Activated CD8-positive, alpha-beta memory T cell treated with anti-CD3 and anti-CD28 coated beads for 4 hours (primary cell): ENCODE measurements at places on chromosomes 13 and 19.

GRCh38 chr19:49056101-49056901 lies 1.2 kb downstream of the CGB7 start:
- DNase-seq, result no peak

DNA sequence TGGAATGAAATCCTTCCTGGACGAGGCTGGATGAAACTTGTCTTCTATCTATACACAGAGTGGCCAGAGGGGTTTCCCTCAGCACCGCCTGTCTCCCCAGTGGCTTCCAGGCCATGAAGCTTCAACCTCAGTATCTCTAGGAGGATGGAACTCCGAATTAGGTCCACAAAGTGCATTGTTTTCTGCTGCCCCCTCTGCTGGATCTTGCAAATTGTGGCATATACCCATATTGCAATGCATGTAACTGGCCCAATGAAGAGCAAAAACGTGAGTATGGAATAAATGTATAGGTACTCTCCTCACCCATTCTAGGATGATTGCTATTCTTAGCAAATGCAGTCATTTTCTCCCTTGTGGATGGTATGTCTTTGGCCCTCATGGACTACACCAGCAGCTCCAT lies 14.7 kb upstream of the LILRB4 start:
- DNase-seq, result no peak

DNA sequence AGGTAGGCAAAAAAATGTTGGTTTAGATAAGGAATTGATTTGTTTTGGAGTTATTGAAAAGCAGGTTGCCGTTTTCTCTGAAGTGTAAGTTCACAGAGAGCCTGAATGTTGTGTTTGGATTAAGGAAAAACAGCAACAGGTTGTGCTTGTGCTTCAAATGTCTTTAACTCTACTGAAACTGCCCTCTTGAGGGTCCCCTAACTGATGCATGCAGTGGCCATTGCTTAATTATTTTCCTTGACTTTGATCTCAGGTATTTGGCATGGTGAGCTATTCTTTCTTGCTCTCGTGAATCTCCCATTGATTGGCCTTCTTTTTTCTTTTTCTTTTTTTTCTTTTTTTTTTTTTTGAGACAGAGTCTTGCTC lies 3.2 kb downstream of the GARRE1 start:
- DNase-seq, result no peak

DNA sequence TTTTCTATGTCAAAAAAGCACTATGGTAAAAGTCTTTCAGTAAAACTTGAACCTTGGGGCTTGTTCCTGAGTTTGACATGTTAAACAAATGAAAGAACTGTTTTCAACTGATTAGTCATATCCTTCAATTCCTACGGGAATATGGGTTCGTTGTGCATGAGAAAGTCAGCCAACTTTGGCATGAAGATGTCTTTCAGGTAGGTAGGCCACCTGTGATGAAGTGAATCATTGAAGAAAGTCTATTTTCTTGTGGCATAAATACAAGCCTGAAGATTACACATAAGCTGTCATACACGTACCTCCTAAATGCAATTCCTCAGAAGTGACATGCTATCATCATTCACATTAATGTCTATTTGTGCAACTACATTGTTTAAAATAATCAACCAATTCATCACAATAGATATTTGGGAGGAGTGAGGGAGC lies 513.0 kb downstream of the IRS2 start:
- DNase-seq, result no peak

DNA sequence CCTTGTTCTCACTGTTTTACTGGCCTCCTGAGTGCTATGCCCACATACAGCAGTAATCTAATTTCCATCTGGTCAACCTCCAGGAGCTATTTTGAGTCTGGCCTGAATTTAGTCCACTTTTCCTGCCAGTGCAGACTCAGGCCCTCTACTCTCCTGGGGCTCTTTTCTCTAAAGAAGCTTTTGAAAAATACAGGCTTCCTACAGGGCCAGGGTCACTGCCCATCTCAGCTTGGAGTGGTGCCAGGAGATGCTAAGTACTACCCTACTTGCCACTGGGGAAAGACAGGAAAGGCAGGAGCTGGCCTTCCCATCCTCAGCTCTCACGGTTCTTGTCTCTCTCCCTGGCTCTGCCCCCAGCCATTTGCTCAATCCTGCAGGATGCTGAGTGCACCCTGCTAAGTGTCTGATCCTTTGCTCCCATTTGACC lies 101.7 kb upstream of the SERP2 start:
- DNase-seq, result no peak

- DNase-seq, result no peak
Observed at GRCh38 chr19:35498984-35499527, 8.8 kb upstream of the KRTDAP start.
